ENCODE measurements at places on chromosomes 12 and 14. TPM values are rescaled to one million over a fixed set of nuclear protein-coding genes. Genes with fewer than 3 reads are reported as not detected.
A peak's percentile ranks its signal among the peaks of the same experiment; 100 is the strongest.

DNA sequence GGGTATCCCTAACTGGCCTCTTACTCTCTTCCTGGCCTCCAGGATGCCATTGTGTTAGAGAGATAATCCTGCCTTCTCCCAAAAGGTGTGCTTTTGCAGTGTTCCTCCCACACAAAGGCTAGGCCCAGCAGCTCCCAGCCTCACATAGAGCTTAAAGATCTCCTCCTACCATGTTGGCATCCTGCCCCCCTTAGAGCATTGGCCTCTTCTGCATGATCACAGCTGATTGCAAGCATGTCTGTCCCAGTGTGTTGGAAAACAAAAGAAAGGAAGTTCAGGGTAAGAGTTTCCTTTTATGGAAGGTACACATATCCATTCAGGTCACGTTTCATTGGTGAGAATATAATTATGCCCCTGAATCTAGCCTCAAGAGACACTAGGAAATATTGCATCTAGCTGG is 405.4 kb downstream of the TMTC2 start:
- H3K4me3 ChIP-seq, result no peak overlapping the region
- DNase-seq, result no peak
- H3K4me1 ChIP-seq, result no peaks in the 10 kb centered on the region
- H3K27me3 ChIP-seq, result no peaks in the 10 kb centered on the region
- no peaks in the 10 kb centered on the region for H3K36me3 ChIP-seq

DNA sequence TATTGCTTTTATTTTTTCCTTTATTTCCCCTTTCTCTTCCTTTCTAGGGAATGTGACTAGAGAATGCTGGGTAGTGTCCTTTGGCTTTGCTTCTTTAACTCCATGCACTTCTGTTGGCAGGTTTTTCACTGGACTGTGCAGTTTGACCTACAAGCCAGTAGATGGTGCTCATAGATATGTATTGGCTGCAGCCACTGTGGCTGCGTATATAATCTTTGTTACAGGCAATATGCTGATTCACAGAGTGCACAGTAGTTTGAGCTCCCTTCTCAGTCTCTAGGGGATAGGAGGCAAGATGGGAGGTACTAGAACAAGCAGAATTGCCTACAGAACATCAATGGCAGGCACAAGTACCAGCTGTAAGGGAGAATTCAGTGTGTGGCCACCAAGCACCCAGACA is 503.5 kb downstream of the LRFN5 start:
- H3K27me3 ChIP-seq, result no peaks in the 10 kb centered on the region
- no peaks in the 10 kb centered on the region for H3K36me3 ChIP-seq
- no peaks in the 10 kb centered on the region for H3K4me1 ChIP-seq
- no peak overlapping the region for H3K4me3 ChIP-seq

GRCh38 chr14:101716956-101717662 is 44.4 kb upstream of the PPP2R5C start:
- no peaks in the 10 kb centered on the region for H3K27me3 ChIP-seq
- H3K27ac ChIP-seq, result no peak overlapping the region
- DNase-seq, result peak; percentile 7
- no peaks in the 10 kb centered on the region for H3K36me3 ChIP-seq

Gene CATSPERB
- 70.0 TPM for total RNA-seq

DNA sequence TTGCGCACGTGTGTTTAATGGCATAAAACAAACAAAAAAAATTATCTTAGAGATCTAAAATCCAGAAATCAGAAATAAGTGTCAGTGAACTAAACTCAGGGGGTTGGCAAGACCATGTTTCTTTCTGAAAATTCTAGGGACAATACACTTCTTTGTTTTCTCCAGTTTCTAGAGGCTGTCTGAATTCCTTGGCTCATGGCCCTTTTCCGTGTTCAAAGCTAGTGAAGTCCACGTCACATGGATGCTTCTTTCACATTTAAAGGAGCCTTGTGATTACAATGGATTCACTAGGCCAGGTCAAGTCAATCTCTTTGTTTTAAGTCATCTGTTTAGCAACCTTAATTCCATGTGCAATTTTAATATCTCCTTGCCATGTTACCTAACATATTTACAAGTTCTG is 22.4 kb downstream of the SLCO1B3 start:
- H3K36me3 ChIP-seq, result no peaks in the 10 kb centered on the region
- no peak overlapping the region for H3K4me3 ChIP-seq
- H3K27ac ChIP-seq, result peak overlapping the region; percentile 69
- DNase-seq, result peak; percentile 36
- no peaks in the 10 kb centered on the region for H3K27me3 ChIP-seq

DNA sequence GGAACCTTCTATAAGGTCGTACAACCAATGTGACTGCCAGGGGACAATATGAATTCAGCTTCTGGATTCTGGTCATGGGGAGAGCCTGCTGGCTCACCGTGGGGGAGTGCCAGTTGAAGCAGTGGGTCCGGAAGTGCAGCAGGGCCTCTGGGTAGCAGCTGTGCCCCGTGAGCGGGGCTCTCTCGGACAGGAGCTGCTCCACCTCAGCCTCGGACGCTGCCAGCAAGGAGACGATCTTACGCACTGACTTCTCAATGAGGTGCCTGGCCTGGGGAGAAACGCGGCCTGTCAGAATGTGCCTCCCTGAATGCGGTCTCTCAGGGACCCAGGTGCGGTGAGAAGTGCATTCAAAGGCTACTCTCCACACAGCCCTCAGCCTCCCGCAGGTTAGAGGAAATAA is 42.0 kb downstream of the LGMN start:
- no peaks in the 10 kb centered on the region for H3K4me1 ChIP-seq
- H3K27me3 ChIP-seq, result no peaks in the 10 kb centered on the region
- no peak overlapping the region for H3K4me3 ChIP-seq

Gene EPYC
- not detected for total RNA-seq

Gene TAS2R30
- total RNA-seq, result 9.2 TPM

Gene PRPH
- total RNA-seq, result not detected

- no peaks in the 10 kb centered on the region for H3K4me1 ChIP-seq
- H3K36me3 ChIP-seq, result no peaks in the 10 kb centered on the region
- H3K4me3 ChIP-seq, result no peak overlapping the region
- H3K27me3 ChIP-seq, result no peaks in the 10 kb centered on the region
- no peak for DNase-seq
Measured at GRCh38 chr14:20787025-20787424, 6.0 kb downstream of the RNASE6 start.

- no peaks in the 10 kb centered on the region for H3K27me3 ChIP-seq
- no peak for DNase-seq
- no peak overlapping the region for H3K27ac ChIP-seq
Measured at GRCh38 chr14:81433378-81433777, 33.3 kb upstream of the STON2 start.

Gene LRP1-AS
- not detected for total RNA-seq

- H3K36me3 ChIP-seq, result no peaks in the 10 kb centered on the region
- H3K4me3 ChIP-seq, result no peak overlapping the region
- no peaks in the 10 kb centered on the region for H3K4me1 ChIP-seq
Measured at GRCh38 chr12:128961957-128962356, 108.7 kb downstream of the GLT1D1 start.

Gene HOTAIR
- not detected for total RNA-seq

Gene PLEKHD1
- total RNA-seq, result under 0.01 TPM

- no peaks in the 10 kb centered on the region for H3K36me3 ChIP-seq
- no peak overlapping the region for H3K4me3 ChIP-seq
- no peak for DNase-seq
Measured at GRCh38 chr14:81386290-81386745, 13.8 kb downstream of the STON2 start.

DNA sequence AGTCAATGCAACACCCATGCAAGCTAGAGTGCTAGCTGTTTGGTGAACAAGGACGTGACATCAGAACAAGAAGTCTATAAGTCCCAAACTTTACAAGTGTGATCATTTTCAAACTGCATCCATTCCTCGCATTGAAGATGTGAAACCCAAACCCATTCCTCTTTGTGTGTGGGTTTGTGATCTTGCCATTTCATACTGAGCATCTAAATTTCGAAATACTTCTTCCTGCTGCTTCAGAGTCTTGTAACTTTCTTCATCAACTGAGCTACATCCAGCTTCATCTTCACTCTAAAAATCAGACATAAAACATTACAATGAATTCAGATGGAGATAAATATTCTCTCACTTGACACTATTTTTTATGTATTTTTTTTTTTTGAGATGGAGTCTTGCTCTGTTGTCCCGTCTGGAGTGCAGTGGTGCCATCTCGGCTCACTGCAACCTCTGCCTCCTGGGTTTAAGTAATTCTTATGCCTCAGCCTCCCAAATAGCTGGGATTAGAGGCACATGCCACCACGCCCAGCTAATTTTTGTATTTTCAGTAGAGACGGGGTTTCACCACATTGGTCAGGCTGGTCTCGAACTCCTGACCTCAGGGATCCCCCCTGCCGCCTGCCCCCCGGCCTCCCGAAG is 4.8 kb upstream of the ZCCHC8 start:
- H3K27me3 ChIP-seq, result no peaks in the 10 kb centered on the region
- H3K27ac ChIP-seq, result no peak overlapping the region
- no peak for DNase-seq
- H3K4me3 ChIP-seq, result no peak overlapping the region

- H3K27me3 ChIP-seq, result no peaks in the 10 kb centered on the region
- H3K4me3 ChIP-seq, result no peak overlapping the region
- DNase-seq, result no peak
- H3K36me3 ChIP-seq, result no peaks in the 10 kb centered on the region
- no peaks in the 10 kb centered on the region for H3K4me1 ChIP-seq
- no peak overlapping the region for H3K27ac ChIP-seq
Measured at GRCh38 chr12:23504043-23504442, 445.4 kb downstream of the SOX5 start.

GRCh38 chr14:93543766-93544165 is 113.0 kb downstream of the UNC79 start:
- H3K27ac ChIP-seq, result no peak overlapping the region
- H3K4me3 ChIP-seq, result no peak overlapping the region
- DNase-seq, result no peak
- H3K36me3 ChIP-seq, result no peaks in the 10 kb centered on the region

- H3K27me3 ChIP-seq, result no peaks in the 10 kb centered on the region
- H3K27ac ChIP-seq, result no peak overlapping the region
- DNase-seq, result peak; percentile 74
- no peaks in the 10 kb centered on the region for H3K4me1 ChIP-seq
Measured at GRCh38 chr14:70013271-70013873, 134.2 kb downstream of the SMOC1 start.

Gene ABCB9
- 7.9 TPM for total RNA-seq

DNA sequence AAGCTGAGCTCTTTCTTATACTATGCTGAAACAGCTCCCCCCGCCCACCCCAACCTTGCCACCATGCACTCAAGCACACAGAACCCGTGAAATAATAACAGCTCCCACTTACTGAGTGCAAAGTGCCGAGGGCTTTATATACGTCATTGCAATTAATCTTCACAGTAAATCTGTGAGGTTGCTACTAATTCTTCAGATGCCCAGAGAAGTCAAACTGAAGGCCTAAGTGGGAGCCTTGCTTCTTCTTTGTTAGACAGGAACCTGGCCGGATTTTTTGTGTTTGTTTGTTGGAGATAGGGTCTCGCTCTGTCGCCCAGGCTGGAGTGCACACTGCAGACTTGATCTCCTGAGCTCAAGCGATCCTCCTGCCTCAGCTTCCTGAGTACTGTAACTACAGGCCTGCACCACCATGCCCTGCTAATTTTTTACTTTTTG is 34.0 kb downstream of the VCPKMT start:
- DNase-seq, result no peak
- no peak overlapping the region for H3K27ac ChIP-seq
- no peaks in the 10 kb centered on the region for H3K4me1 ChIP-seq
- no peaks in the 10 kb centered on the region for H3K36me3 ChIP-seq
- H3K4me3 ChIP-seq, result no peak overlapping the region

Gene CEBPE
- total RNA-seq, result not detected

Gene MIP
- total RNA-seq, result not detected

- H3K27ac ChIP-seq, result no peak overlapping the region
- H3K36me3 ChIP-seq, result no peaks in the 10 kb centered on the region
- H3K4me3 ChIP-seq, result no peak overlapping the region
- no peaks in the 10 kb centered on the region for H3K4me1 ChIP-seq
- H3K27me3 ChIP-seq, result no peaks in the 10 kb centered on the region
Measured at GRCh38 chr14:79064214-79064613, 894.0 kb downstream of the NRXN3 start.

Gene OR9K2
- total RNA-seq, result not detected

- no peaks in the 10 kb centered on the region for H3K27me3 ChIP-seq
- H3K36me3 ChIP-seq, result peaks cover 4% of the 10 kb centered on the region
- no peaks in the 10 kb centered on the region for H3K4me1 ChIP-seq
- DNase-seq, result no peak
Measured at GRCh38 chr12:53402871-53403270, 20.8 kb upstream of the AMHR2 start.

Gene C14orf132
- total RNA-seq, result 4.6 TPM

GRCh38 chr12:113456199-113456598 is 15.5 kb downstream of the LHX5 start:
- no peak overlapping the region for H3K4me3 ChIP-seq
- no peak for DNase-seq

- no peak for DNase-seq
- no peaks in the 10 kb centered on the region for H3K36me3 ChIP-seq
- H3K4me1 ChIP-seq, result no peaks in the 10 kb centered on the region
- H3K4me3 ChIP-seq, result no peak overlapping the region
Measured at GRCh38 chr14:106501898-106502297, 975.5 kb downstream of the TMEM121 start.

Gene GAS2L3
- total RNA-seq, result 2.3 TPM

DNA sequence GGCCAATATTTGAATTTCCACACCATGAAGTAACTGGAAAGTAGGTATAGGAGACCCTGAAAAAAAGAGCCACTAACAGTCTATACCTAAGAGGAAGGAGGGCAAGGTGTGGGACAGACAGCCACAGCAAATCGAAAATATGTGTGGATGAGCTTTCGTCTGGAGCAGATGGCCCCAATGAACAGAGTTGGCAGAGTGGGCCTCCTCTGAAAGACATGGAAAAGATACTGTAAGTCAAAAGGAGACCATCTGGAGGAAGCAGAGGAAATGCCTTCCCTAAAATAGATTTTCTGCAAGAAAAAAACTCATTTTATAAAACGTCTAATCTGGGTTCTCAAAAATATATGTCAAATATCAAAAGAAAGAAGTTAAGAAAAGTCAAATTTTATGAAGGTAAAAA is 157.2 kb upstream of the PRKD1 start:
- no peaks in the 10 kb centered on the region for H3K27me3 ChIP-seq
- H3K27ac ChIP-seq, result no peak overlapping the region
- no peak for DNase-seq
- no peak overlapping the region for H3K4me3 ChIP-seq
- no peaks in the 10 kb centered on the region for H3K4me1 ChIP-seq

DNA sequence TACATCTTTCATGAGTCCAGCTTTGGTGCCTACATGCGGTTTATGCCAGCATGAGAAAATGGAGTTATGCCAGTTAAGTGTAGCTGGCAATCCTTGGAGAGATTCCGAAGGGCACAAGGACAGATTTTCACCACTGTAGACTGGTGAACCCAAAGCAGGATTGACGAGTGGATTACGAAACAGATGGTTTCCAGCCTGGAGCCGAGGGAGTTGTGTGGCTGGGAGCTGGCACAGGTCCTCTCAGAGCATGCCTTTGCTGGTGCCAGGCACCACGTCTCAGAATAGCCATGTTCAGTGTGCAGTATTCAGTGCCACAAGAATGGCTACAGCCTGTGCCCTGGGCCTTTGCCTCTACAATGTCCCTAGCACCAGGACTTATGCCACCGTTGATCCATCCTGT is 13.2 kb downstream of the KCNH3 start:
- H3K36me3 ChIP-seq, result no peaks in the 10 kb centered on the region
- H3K27me3 ChIP-seq, result no peaks in the 10 kb centered on the region
- peak overlapping the region; percentile 20 for H3K27ac ChIP-seq
- no peak overlapping the region for H3K4me3 ChIP-seq
- DNase-seq, result peak; percentile 67

GRCh38 chr12:4603421-4603820 is 41.4 kb downstream of the DYRK4 start:
- H3K27me3 ChIP-seq, result no peaks in the 10 kb centered on the region
- H3K4me1 ChIP-seq, result peaks cover 18% of the 10 kb centered on the region
- H3K27ac ChIP-seq, result no peak overlapping the region
- no peak for DNase-seq
- H3K36me3 ChIP-seq, result no peaks in the 10 kb centered on the region

Data from body of pancreas (tissue), 4 donors.